ENCODE measurements at places on chromosomes 3 and 15.
A peak's percentile ranks its signal among the peaks of the same experiment; 100 is the strongest.

- no peak for DNase-seq
Observed at GRCh38 chr3:196552253-196552652, 16.1 kb downstream of the WDR53 start.

DNA sequence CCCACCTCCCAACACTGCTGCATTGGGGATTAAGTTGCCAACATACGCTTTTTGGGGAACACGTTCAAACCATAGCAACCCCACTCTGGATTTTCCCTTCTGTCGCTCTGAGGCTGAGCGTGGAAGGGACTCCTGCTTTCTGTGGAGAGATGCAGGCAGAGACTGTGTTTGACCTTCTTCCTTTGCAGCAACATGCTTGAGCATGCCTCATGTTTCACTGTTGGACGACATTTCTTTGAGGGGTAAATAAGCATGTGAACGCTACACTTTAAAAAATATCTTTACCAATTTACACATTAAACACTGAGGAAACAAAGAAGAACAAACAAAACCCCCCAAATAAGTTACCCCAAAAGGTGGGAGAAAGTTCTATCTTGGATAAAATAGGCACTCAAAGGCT, 14.2 kb upstream of the MAPK6 start:
- DNase-seq, result no peak

DNA sequence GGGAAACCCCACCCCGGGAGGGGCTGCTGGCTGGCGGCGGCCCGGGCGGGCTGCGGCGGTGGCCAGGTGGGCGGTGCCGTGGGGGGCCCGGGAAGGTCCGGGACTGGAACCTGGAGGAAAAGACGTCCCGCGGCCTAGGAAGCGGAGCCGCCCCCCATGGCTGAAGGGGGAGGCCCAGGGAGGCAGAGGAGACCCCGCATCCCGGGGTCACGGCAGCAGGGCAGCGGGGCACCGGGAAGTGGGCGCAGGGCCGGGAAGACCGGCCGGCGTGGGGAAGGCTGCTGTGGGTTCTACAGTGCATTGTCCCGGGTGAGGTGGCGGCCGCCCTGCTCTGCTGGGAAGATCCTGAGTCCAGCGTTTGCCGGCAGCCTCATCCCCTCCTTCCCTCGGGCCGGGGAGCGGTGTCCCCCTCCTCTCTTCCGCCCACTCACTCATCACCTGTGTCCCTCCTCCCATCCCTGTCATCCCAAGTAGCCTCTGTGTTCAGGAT, 525 bp upstream of the FSTL1 start:
- DNase-seq, result no peak

GRCh38 chr3:116339441-116340028, 105.8 kb downstream of the LSAMP start:
- DNase-seq, result no peak

DNA sequence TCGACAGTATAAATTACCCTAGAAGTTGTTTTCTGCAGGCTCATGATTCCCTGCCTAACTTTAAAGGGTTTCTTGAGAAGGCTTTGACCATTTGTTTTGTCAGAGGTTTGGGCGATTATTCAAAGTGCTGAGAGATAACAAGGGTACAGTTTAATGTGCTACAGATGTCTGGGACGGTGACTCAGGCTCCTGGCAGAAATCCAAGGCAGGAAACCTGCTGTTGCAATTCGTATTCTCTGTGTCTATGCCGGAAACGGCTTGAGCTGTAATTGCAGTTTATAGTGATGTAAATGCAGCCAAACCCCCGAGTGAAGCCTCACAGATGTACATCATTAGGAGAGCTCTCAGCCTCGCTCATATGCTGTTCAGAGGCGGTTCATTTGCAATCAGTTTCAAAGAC, 65.6 kb downstream of the SYNPR start:
- peak; percentile 74 for DNase-seq

- no peak for DNase-seq
Observed at GRCh38 chr15:74642734-74643664, 27.4 kb downstream of the CLK3 start.

DNA sequence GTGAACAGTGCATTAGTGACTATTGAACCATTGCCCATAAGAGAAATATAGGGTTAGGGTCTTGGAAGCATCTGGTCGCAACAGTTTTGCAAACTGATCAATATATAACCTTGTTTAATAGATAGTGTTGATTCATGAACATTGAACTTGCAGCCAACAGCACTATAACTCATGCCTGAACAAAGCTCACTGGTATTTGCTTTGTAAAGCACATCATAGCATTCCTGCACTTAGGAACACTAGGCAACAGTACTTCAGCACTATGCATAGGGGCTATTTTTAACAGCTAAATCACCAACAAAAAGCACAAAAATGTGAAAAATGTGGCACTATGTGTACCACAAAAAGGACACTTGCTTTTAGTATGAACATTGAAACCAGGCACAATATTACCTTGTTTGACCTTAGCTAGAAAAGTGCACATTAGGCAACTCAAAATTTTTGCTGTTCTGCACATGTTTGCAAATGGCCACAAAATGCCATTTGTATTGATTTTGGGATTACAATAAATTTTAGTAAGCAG, 68.0 kb downstream of the OXNAD1 start:
- DNase-seq, result no peak

GRCh38 chr15:75065851-75066509, 42.6 kb downstream of the PPCDC start:
- no peak for DNase-seq

DNA sequence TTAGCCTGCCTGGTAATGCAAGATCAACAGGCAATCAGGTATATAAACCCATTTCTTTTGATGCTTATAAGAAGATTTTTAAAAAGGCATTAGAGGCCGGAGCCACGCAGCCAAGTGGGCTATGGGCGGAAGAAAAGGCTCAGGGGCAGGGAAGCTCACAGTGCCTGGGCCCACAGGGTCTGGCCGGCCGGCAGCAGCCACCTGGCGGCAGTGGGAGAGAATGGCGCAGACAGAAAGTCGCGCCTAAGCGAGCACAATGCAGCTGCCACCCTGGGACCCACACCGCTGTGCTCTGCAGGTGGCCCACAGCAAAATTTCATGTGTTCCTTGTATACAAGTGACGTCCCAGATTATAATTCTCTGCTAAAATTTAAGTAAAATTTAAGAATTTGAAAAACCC, 448.6 kb upstream of the RASGRP1 start:
- no peak for DNase-seq

- no peak for DNase-seq
Observed at GRCh38 chr3:46662771-46663551, 30.5 kb downstream of the ALS2CL start.

GRCh38 chr3:187978433-187979011, 175.4 kb upstream of the LPP start:
- DNase-seq, result no peak

- DNase-seq, result no peak
Observed at GRCh38 chr15:76309601-76310330, 1.5 kb downstream of the ETFA start.
